RWPE2 (cell line): ENCODE measurements at places on chromosomes 12 and 14.

DNA sequence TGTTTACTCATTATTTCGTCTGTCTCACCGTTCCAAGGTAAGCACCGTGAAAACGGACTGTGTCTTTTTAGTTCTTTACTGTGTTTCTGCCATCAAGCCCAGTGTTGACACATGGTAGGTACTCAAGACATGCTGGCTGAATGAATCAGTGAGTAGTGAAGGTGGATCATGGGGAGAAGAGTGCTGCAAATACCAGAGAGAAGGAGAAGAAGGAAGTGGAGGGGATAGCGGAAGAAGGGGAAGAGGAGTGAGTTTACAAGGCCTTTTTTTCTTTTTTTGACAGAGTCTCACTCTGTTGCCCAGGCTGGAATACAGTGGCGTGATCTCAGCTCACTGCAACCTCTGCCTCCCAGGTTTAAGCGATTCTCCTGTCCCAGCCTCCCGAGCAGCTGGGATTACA lies 54.6 kb downstream of the ETV6 start:
- DNase-seq, result no peak

GRCh38 chr12:6047249-6048237 lies 76.9 kb downstream of the VWF start:
- DNase-seq, result no peak

DNA sequence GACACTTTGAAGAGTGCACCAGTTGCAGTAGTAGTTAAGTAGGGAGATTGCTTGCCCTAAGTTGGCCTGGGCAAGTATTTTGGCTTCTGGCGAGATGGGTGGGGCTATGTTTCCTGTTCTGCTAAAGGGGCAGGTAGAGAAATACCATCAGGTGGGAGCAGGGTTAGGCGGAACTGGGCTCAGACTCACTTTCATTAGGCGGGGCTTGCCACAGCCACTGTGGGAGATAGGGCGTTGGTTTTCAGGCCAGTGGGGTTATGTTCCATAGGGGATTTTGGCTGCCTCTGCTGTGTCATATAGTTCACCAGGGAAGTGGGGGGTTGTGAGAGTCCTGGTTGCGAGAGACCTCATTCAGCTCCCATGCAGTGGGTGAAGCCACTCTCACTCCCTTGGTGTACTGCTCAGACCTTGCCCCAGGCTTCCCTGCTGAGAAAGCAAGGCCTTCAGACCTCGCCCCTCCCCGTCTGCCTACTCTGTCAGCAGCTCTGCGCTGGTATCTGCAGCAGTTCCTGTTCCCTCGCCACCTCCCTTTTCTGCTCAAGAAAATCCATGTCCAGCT lies 43.3 kb downstream of the AEBP2 start:
- DNase-seq, result no peak

DNA sequence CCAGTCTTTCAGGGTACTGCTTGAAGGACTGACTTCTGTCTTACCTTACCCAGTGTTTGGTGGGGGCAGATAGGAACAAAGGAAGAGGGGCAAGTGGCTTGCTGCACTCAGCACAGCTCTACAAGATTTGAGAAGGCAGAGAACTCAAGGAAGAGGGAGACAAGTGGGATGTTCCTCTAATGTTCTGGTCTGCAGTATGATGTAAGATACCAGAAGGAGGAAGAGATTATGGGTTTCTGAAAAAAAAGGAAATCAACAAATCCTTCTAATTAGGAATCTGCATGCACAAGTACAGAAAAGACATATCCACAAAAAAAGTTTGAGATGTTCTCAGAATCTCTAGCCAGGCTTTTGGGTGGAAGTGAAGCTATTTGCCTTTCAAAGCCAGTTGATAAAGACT lies 37.1 kb downstream of the USP15 start:
- DNase-seq, result no peak

DNA sequence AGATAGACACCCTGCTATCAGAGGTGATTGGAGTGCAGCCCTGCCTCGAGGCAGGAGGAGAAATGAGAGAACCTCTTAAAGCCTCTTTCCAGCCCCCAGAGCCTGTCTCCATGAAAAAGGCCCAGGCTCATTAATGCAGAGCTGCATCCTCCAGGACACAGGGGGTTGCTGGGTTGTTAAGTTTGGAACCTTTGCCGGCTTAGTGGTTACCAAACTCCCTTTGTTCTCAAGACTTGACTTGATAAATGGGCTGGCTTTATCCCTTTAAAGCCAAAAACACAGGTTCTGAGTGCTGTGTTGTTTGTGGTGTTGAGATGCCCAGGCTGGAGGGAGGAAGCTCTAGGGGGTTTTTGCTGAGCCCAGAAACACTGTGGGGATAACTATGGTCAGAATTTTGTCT lies 71.0 kb downstream of the DAD1 start:
- no peak for DNase-seq

- peak; percentile 78 for DNase-seq
Measured at GRCh38 chr12:109432842-109433304, 44.2 kb downstream of the KCTD10 start.

GRCh38 chr12:100554608-100555077 lies 18.8 kb upstream of the GAS2L3 start:
- DNase-seq, result no peak

- DNase-seq, result no peak
Measured at GRCh38 chr14:50037852-50038251, 78.5 kb downstream of the VCPKMT start.

DNA sequence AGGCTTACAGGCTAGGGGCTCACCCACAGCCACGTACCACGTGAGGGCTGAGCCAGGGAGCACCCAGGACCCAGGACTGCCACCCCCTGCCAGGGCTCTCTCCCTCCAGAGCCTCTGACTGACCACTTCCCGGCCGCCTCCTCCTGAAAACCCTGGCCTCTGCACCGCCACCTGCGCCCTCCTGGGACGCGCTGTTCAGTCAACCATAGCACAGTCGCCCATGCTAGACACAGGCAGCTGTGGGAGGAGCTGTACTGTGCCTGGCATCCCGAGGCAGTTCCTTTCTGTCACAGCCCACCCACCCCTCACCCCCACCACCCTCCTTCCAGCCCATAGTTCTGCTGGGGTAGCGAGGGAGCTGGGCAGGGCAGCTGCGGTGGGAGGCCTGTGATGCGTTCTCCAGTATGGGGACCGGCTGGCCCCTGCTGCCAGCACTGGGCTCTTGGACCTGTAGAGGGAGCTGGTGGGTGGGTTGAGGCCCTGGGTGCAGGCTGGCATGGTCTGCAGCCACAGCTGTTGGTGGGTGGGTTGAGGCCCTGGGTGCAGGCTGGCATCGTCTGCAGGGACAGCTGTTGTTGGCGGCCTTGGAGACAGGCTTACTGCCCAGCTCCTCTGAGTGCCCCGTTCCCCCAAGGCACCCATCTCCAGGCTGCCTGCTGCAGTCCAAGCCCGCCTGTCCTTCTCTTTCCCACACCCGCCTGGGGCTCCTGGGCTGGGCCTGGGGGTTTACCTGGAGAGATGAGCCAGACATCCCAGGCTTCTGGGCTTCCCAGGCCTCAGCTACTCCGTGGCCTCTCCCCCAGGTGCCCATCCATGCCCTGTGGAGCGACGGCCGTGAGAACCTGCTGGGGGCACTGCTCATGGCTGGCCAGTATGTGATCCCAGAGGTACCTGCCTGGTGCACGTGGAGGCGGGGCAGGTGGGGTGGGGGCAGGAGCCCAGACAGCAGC lies 11.5 kb downstream of the ASPG start:
- no peak for DNase-seq

DNA sequence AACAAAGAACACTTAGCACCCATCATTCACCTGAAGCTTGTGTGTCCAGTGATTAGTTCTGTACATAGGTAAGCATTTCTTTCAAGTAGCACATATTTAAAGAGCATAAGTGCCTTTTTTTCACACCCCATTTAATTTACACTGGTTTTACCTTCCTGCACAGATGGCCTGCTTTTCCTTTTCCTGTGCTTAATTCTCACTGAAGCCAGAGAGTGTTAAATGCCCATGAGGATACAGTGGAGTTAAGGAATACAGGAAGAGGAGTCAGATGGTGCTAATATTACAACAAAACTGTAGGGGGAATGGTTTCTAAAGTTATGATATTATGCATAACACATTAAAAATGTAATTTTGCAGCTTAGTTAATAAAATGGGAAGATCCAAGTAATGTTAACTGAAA lies 31.0 kb upstream of the SLC38A1 start:
- DNase-seq, result no peak

DNA sequence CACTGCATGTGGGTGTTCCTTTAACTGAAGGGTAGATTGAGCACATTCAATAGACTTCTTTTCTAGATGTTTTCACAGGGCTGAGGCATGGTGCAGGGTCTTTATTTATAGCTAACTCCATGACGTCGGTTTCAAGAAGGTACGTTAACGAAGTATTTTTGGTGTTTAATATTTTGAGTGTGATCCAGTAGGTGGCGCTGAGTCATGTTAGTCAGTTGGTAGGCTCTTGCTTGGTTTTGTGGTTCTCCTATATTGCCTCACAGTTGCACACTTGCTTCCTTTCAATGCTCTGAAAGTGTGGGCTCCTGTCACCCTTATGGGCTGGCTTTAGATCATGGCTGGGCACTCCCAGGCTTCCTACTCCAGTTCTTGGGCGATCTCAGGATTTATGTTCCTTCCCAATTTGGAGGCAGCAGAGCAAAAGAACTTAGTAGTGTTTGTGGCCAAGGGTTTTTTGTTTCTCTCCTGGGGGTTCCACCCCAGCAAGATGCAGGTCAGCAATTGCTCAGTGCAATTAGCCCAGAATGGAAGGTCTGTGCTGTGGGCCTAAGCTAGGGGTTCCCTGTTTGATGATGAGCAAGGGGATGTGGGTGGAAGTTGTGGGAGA lies 471.6 kb upstream of the FOXG1 start:
- no peak for DNase-seq

- no peak for DNase-seq
Measured at GRCh38 chr14:71752111-71752738, 180.0 kb upstream of the RGS6 start.

DNA sequence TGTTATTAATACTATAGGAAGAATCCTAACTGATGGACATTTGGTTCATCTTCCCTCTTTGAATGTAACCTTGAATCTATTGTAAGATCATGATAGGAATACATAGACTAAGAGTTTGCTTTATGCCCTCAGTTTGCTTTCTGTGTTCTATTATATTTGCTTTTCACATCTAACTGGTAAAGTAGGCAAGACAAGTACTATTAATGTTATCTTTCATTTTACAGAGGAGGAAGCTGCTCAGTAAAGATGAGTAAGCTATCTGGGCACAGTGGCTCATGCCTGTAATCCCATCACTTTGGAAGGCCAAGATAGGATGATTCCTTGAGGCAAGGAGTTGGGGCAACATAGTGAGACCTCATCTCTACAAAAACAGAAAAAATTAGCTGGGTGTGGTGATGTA lies 103.0 kb downstream of the TMTC2 start:
- DNase-seq, result no peak

- no peak for DNase-seq
Measured at GRCh38 chr14:96682401-96682800, 114.8 kb upstream of the VRK1 start.

DNA sequence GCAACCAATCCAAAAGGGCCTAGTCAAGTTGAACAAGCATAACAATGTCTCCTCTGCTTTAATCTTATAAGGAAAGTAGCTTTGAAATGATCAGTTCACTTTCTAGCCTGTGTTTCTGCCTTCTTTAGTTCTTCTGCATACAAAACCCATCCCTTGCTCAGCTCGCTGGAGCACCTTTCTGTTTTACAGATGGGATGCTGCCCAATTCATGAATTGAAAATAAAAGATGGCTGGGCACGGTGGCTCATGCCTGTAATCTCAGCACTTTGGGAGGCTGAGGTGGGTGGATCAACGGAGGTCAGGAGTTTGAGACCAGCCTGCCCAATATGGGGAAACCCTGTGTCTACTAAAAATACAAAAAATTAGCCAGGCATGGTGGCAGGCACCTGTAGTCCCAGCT lies 4.5 kb upstream of the RFC5 start:
- DNase-seq, result no peak

DNA sequence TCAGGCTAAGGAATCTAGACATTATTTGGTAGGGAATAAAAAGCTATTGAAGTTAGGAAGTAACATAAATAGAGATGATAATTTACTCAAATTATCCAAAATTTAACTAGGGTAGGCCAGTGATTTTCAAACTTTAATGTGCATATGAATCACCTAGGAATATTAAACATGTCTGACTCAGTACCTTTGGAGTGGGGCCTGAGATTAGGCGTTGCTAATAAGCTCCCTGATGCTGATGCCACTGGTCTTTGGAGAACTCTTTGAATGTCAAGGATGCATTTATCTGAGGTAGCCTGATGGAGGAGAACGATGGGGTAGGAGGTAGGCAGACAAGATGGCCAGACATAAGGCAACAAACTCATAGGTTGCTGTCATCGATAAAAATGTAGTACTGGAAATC lies 33.2 kb downstream of the EFCAB11 start:
- no peak for DNase-seq

DNA sequence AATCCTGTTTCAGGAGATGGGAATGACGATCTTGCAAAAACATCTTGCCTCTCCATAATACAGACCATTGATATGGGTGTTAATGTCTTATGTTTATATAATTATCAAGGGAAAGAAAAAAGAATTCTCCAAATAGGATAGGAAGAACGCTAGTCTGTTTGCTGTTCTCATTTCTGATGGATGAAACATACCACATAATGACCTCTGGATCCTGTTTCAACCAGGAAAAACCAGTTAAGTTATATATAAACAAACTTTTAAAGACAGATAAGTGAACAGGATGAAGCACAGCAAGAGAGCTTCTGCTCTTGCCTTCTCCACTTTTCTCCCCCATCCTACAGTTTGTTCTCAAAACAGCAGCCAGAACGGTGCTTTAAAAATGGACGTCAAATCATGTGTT lies 27.8 kb downstream of the COQ6 start:
- DNase-seq, result no peak

DNA sequence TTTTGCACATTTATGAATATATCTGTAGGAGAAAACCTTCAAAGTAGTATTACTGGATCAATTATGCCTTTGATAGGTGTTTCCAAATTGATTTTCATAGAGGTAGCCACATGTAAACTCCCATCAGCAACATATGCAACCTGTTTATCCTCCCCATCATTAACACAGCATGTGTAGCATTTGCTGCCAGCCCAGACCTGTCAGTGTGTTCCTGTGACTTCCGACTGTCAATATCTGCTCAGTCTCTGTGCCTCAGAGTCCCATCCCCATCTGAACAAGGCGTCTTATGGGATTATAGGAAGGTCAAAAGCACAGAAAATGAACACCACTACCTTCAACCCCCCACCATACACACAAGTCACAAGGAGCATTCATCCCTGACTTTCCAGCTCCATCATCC lies 9.5 kb upstream of the CAPRIN2 start:
- no peak for DNase-seq
